Esophagus squamous epithelium (tissue), 5 donors: ENCODE measurements at places on chromosomes 2 and 18. TPM values are rescaled to one million over a fixed set of nuclear protein-coding genes. Genes with fewer than 3 reads are reported as not detected.

The KRTCAP3 gene
- 14.3 TPM for total RNA-seq

The TSGA10 gene
- 6.9 TPM for total RNA-seq

DNA sequence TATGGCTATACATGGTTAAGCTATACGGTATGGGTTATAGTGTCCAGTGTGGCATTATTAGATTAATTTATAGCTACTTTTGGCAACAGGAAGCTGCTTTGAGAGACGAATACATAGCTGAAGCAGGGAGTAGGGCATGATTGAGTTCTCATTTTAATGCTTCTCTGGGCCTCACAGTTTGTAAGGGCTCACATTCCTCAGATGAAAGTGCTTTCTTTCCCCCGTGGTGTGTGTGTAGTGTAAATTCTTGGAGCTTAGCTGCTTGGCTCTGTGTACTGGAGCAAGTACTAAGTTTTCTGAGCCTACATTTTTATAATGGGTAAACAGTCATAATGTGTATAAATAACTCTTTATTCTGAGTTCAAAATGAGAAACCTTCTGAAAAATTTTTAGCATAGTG is 173.7 kb downstream of the PTPRM start:
- no peak for DNase-seq

- DNase-seq = no peak
These were observed 184.7 kb upstream of the GLI2 start for GRCh38 chr2:120550893-120551446.

DNA sequence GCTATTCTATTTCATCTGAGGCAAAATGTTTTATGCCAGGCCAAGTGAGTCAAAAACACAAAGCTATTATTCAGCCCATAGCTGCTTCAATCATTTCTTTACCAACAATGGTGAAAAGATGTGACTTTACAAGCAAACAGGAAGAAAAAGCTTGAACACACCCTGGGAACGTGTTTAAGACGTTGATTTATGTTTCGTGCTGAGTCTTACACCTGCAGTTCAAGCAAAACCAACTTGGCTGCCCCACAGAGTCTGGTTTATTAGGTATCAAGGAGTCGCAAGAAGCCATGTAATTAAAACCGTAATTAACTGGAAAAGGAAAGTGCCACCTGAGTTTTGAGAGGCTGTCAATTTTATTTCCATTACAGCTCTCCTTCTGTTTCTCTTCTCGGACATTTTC is 295.5 kb downstream of the MEIS1 start:
- DNase-seq = no peak

- no peak for DNase-seq
These were observed 433.2 kb upstream of the RGPD4 start for GRCh38 chr2:107393516-107393915.

DNA sequence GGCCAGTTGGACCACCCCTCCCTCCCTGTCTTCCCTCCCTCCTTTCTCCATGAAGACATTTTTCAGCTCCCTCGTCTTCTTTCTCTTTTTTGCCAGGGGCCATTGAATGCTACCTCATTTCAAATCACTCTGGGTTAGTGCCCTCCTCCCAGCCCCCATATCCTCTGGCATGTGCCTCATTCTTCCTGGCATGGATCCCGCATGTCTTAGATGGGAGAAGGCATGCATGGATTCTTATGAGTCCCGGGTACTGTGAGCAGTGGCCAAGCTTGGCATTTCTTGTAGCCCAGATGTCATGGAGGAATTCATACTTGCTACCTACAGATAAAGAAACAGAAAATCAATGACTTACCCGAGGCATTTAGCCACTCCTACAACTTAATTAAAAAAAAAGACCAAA is 9.0 kb upstream of the HAAO start:
- no peak for DNase-seq

DNA sequence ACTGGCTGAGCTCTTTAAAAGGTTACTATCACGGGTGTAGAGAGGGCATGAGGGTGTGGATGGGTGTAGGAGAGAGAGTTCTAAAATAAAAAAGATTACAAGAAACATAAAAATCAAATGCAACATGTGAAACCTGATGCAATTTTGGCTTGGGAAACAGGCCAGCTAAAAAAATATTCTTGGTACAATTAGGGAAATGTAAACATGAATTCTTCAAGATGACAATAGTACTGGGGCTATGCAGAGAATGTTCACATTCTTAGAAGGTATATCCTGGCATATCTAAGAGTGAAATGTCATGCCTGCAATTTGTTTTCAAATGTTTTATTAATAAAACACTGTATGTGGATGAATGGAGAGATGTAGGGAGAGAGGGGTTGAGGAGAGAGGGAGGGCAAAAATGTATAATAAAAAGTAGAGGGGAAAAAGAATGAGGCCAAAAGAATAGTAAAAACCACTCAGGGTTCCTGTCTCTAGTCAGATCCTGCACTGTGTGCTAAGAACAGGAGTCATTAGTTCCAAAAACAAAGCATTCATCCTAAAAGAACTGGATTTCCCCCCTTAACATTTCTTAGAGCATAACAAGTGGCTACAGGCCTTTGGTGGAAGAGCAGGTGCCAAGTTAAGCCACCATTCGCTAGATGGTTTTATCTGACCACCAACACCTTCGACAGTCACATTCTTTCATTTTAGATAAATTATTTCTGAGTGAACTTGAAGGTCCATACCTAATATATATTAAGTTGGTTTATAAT is 77.3 kb downstream of the LPIN2 start:
- DNase-seq = no peak

DNA sequence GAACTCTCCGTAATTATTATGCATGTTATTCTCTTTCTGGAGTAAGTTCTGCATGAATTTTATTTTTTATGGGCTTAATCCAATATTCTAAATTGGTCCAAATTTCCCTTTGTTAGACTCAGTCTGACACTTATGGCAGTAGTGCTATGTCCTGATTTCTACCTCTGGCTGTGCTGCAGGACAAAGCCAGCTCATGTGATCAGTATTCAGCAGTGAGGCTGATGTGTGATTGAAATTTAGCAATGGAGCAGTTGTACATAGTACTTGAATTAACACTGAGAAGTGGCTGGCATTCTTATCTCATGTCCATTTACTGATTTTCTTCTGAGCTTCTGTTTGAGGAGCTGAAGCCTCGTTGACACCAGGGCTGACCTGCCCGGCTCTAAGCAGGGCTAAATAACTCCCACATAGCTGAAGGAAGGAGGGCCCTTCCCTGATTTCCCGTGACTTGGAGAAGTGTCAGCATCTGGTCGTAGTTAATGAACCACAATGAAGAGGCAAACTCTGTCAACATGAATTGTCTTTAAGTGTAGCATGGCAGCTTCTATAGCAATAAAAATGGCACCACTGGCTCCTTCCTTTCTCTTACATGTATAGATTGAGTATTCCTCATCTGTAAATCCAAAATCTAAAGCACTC is 159.0 kb upstream of the RASGRP3 start:
- DNase-seq = no peak

DNA sequence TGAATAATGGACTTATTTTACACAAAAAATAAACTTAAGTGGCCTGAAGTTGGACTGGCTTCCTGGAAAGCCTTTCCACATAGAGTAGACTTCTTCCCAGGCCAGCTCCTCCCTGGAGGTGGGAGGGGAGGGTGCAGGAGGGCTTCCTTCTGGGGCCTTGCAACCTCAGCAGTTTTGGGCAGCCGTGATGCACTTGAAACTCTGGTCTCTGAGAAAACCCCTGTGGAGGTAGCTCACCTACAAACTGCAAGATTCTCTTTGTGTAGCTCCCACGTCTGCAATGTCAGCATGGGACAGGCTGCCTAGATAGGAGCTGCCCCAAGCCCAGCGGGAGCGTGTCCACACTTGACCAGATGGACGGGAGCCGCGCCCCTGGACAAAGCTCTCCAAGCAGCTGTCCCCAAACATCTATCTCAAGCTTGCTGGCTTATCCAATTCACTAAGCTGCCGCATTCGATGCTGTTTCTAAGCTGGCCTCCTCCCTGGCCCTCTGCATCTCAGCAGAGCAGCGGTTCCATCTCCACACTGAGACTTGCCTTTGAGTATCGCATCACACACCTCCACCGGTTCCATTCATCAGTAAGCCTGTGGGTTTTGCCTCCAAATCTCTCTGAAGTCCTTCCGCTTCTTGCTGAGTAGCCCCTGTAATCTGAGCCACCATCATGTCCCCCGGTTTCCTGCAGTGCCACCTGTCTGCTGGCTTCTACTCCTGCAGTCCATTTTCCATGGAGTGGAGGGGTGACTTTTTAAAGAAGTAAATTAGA is 1.6 kb upstream of the LPIN1 start:
- no peak for DNase-seq

- DNase-seq = no peak
These were observed 130.8 kb upstream of the HS6ST1 start for GRCh38 chr2:128449226-128450061.

DNA sequence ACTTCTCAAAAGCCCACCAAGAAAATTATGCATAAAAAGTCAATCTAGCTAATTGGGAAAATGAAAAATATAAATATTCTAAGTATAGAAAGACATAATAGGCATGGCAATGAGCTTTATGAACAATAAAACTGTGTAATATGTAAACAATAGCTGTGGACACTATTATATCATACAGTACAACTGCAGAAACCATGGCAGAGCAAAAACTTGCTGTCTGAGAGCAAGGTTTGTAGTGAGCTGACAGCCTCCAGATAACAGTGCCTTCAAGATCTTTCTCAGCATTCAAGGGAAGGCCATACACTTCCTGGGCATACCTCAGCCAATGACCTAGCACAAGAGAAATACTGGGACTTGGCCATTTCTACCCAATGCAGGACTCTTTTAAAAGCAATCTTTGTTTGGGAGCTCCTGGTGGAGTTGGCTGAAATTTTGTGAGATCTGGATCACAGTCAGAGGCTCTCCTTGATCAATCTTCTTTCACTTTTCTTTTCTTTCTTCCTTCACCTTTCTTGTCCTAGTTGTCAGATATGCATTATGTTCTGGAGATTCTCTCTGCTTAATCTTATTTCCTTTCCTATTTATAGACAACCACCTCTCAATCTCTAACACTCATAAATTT is 427.2 kb upstream of the UBE2E3 start:
- no peak for DNase-seq

GRCh38 chr18:7198326-7198725 is 32.6 kb upstream of the LRRC30 start:
- DNase-seq = no peak
